ENCODE measurements at places on chromosomes 16 and 17.

- DNase-seq, result peak; percentile 43
Observed at GRCh38 chr16:86661706-86662105, 83.4 kb downstream of the FOXL1 start.

DNA sequence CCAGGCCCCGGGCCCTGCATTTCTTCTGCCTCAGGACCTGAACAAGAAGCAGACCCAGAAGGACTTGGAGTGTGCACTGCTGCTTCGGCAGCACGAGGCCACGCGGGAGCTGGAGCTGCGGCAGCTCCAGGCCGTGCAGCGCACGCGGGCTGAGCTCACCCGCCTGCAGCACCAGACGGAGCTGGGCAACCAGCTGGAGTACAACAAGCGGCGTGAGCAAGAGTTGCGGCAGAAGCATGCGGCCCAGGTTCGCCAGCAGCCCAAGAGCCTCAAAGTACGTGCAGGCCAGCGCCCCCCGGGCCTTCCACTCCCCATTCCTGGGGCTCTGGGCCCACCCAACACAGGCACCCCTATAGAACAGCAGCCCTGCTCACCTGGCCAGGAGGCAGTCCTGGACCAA lies 9.2 kb downstream of the HIRIP3 start:
- no peak for DNase-seq

DNA sequence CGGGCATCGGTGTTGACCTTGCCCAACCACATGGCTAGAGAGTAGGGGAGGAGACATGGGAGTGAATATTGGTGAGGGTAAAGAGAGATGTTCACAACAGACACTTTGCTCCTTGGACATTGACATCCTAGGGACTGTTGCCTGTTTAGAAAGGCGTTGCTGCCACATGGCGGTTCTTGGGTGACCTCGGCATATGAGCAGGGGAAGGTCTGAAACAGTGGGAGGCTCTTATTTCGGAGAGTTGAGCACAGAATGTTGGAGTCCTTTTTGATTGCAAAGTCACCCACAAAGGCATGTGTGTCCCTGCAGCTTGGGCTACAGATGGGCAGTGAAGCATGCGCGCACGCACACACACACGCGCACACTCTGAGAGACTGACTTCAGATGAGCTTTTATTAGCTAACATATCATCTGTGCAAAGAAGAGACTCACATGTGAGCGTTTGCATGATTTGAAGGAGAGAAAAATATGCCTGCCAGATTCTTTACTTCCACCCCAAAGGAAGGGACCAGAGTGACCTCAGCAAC lies 104.4 kb downstream of the SHISA9 start:
- no peak for DNase-seq

DNA sequence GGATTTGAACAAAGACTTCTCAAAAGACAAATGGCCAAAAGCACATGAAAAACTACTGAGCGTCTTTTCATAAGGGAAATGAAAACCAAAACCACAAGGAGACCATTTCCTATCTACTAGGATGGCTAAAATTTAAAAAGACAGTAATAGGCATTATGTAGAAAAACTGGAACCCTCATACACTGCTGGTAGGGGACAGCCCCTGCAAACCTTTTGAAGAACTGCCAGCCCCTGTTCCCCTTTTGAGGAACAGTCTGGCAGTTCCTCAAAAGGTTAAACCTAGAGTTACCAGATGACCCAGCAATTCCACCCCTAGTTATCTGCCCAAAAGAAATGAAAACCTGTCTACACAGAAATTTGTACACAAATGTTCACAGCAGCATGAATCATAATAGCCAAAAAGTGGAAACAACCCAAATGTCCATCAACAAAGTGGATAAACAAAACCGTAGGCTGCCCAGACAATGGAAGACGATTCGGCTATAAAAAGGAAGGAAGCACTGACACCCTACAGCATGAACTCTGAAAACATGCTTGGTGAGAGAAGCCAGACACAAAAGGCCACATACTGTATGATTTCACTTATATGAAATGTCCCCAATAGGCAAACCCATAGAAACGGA lies 22.9 kb downstream of the CDIP1 start:
- DNase-seq, result no peak

GRCh38 chr17:64938925-64939474 lies 19.7 kb upstream of the LRRC37A3 start:
- DNase-seq, result peak; percentile 53

DNA sequence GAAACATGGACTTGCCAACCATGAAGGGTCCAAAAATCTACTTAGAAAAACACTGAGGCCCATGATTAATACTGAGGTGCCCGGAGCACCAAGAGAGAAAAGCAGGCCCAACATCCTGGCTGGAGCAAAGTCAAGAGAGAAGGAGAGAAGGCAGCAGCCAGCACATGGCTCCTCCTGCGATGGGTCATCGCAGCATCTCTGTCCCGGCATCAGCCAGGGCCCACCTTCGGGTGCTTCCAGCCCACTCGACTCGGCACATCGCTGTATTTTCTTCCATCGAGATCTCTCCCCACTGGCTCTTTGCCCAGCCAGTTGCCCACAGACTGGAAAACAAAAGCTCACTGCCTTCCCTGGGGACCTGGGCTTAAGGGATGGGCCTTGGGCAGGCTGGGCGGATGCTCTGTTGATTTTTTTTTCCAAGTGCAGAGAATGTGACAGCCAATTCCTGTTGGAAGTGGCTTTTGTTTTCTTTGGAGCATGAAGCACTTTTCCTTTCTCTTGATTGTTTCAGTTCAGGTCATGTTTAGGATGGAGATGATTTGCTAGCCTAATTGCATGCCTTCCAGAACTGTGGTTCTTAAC lies 58.1 kb downstream of the CYB5B start:
- DNase-seq, result peak; percentile 58

- no peak for DNase-seq
Observed at GRCh38 chr16:62712566-62712965, 676.3 kb upstream of the CDH8 start.

- no peak for DNase-seq
Observed at GRCh38 chr16:81638286-81638945, 140.7 kb upstream of the PLCG2 start.

- peak; percentile 65 for DNase-seq
Observed at GRCh38 chr17:12415031-12415430, 250.7 kb upstream of the MYOCD start.

DNA sequence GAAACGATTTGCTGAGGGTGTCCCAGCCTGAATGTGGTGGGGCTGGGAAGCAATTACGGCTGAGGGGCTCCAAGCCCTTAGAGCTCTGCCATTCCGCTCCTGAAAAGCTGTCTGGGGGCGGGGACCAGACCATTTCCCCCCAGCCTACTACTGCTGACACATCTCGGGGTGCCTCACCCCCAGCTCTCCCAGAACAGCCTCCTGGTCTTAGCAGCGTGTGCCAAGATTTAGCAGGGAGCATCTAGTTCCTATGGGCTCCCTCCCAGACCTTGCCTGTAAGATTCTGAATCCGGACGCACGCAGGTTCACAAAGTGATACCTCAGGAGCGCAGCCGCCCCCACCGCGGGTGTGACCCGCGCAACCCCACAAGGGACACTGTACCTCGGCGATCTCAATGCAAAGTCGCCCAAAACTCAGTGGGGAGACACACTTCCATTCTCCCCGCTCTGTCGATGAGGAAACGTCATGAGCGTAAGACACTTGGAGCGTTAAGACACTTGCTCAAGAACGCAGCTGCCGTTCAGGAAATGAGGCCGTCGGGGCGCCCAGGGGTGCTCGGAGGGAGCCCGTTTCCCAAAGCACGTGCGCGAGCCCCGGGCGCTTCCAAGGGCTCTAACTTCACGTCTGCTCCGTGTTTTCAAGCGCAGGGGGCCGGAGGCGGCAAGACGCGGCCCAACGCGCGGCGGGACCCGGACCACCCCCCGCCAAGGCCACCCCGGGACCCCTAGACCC lies 629 bp downstream of the GEMIN4 start:
- peak; percentile 52 for DNase-seq

DNA sequence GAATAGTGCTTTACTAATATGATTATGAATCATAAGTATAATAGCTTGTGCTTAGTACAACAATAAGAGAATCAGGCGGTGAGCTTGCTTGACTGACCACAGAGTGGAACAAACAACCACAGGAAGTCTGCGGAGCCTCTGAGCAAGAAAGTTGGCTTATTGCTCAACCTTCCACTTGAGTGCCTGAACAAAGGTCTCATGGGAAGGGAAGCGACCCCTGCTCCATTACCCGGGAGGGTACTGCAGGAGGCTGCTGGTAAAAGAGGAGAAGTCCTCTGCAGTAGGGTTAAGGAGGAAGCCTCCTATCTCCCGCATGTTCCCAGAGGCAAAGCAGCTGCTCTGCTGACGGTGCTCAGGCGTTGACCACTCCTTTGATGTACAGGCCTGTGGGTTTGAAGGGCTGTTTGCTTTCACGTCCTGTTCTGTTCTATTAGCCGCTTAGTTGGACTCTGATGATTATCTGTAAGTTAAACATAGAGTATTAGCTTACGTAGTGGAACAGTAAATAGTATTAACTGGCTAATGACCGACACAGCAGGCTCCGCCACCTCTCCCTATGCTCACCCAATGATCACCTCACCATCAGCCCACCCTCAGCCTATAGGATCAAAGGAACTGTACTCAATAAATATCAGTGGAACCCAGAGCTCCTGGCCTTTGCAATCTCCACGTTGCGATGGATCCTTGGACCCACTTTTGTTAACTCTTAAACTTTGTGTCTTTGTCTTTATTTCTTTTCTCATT lies 17.5 kb downstream of the ALOX15B start:
- DNase-seq, result peak; percentile 96

DNA sequence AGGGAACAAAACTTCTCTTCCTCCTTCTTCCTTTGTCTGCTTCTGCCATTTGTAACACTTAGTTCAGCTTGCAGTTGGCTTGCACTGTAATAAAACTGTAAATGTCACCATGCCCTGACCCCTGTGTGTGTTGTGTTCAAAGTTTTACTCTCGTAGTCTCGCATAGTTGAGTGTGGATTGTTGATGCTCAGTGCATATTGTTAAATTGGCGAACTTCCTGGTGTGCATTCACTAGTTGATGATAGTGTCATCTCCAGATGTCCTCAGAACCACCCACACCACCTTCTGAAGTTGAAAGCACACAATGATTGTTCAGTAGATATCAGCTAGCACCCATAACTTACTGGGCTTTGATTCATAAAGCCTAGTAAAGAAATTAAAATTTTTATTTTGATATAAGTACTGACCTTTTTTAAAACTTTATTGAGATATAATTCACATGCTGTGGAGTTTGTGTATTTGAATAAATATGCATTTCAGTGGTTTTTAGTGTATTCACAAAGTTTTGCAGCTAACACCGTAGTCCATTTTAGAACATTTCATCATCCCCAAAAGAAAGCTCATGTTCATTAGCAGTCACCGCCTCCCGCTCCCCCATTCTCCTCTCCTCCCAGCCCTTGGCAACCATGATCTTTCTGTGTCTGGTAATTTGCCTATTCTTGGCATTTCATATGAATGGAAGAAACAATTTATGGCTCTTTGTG lies 25.0 kb downstream of the USP10 start:
- DNase-seq, result peak; percentile 45

- peak; percentile 18 for DNase-seq
Observed at GRCh38 chr16:48014349-48015135, 141.3 kb downstream of the ABCC12 start.

Measured in choroid plexus epithelial cell (primary cell).